ENCODE measurements at places on chromosomes 11 and 22.

DNA sequence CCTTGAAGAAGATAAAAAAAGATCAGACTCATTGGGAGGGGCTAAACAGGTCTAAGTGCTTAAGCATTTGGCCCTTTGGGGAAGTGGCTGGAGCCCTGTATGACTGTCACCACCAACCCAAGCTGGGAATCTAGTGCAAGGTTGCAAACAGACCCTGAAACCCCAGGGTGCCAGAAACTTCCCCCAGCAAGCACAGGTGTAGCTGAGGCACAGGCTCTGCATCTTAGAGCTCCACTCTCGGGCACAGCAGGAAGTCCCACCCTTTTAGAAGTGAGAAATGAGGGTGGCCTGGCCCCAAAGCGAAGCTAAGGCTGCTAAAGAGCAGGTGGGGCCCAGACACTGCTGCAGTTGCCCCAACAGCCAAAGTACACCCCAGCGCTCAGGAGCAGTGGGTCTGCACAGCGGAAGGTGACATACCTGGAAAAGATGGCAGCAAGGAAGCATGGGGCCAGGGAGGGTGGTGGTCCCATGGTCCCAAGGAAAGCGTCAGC lies 5.8 kb upstream of the KDM2A start:
- no peak overlapping the region for H3K4me3 ChIP-seq
- H3K27me3 ChIP-seq = no peaks in the 10 kb centered on the region
- H3K4me1 ChIP-seq = peaks cover 22% of the 10 kb centered on the region
- H3K27ac ChIP-seq = no peak overlapping the region
- DNase-seq = no peak
- no peaks in the 10 kb centered on the region for H3K36me3 ChIP-seq

- peaks cover 10% of the 10 kb centered on the region for H3K4me1 ChIP-seq
- H3K4me3 ChIP-seq = no peak overlapping the region
- no peaks in the 10 kb centered on the region for H3K27me3 ChIP-seq
Observed at GRCh38 chr11:4560467-4560866, 15.5 kb downstream of the OR52M1 start.

GRCh38 chr11:12090061-12090591 lies 20.3 kb upstream of the MICAL2 start:
- no peak overlapping the region for H3K4me3 ChIP-seq
- peak overlapping the region; percentile 59 for H3K27ac ChIP-seq
- no peaks in the 10 kb centered on the region for H3K27me3 ChIP-seq
- DNase-seq = no peak
- H3K36me3 ChIP-seq = no peaks in the 10 kb centered on the region

- H3K27me3 ChIP-seq = peaks cover 24% of the 10 kb centered on the region
- DNase-seq = no peak
- H3K27ac ChIP-seq = no peak overlapping the region
- no peaks in the 10 kb centered on the region for H3K4me1 ChIP-seq
Observed at GRCh38 chr11:111310723-111311122, 12.4 kb downstream of the POU2AF3 start.

DNA sequence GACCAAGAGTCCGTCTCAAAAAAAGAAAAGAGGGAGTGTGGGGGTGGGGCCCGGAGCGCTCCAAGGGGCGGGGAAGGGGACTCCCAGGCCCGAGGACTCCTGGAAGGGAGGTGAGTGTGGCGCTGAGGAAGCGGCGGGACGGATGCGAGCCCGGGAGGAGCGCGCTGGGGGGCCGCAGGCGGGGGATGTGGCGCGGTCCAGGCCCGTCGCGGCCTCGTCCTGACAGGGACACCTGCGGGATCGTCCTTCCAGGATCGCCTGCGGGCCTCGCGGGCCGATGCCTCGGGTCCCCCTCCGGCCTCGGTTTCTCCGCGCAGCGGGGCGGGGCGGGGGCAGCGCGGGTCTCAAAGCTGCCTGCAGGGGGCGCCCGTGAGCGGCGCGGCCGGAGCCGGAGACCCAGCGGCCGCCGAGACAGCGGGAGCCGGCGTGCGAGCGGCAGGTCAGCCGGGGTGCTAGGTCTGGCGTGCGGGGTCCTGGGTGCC lies 3.8 kb upstream of the ADORA2A start:
- H3K4me3 ChIP-seq = peak overlapping the region; percentile 53
- no peak overlapping the region for H3K27ac ChIP-seq
- DNase-seq = no peak
- H3K36me3 ChIP-seq = no peaks in the 10 kb centered on the region

DNA sequence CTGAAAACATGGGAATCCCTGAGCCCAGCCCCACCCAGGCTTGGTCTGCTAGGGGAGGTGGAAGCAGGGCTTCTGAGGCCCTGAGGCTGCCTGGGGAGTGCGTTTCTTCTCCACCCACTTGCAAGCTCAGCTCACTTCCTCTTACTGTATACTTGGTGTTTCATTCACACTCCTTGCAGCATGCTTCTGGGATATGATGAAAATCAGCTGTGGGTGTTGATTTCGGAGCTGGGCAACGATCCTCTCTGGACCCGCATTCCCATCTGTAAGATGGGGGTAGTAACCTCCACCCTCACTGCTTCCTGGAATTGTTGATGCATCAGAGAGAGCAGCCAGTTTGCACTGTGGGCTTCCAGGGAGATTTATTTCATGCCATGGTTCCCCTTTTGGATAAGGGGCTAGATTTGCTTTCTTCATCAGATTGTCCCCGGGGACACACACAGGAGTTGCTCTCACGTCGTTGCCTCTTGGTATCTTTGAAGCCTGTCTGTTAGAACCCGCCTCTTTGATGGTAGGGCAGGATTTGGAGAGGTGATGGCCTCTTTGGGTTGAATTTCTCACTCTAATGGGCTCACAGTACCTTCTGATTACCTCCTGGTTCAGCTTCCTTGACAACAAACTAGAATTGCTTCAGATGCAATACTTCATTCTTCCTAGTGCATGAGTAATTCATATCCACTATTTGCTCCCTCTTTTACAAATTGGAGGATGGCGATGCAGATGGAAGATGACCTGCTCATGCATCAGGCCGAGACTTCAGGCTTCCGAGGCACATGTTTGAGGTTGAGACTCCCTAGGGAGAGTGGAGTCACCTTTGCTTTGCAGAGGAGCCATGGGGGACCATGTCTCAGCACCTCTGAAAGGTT lies 40.4 kb downstream of the BCR start:
- no peak overlapping the region for H3K4me3 ChIP-seq
- peaks cover 67% of the 10 kb centered on the region for H3K4me1 ChIP-seq

DNA sequence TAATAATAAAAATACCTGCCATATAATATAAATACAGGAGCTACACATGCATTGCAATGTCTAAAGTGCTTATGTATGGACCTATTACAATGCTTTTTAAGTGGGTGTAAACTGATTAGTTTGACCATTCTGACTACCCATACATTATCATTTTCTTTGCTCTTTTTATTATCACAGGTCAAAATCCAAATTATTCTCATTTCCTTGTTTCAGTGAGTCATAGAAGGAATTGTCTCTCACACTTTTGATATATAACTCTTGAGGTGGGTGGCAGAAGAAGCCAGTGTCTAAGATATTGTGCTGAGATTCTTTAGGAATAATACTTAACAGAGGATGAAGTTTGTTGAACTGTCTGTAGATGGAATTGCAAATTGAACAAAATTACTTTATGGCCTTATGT lies 35.6 kb downstream of the GAS2 start:
- H3K4me1 ChIP-seq = no peaks in the 10 kb centered on the region
- H3K36me3 ChIP-seq = no peaks in the 10 kb centered on the region
- H3K27me3 ChIP-seq = no peaks in the 10 kb centered on the region
- H3K27ac ChIP-seq = no peak overlapping the region
- no peak overlapping the region for H3K4me3 ChIP-seq

DNA sequence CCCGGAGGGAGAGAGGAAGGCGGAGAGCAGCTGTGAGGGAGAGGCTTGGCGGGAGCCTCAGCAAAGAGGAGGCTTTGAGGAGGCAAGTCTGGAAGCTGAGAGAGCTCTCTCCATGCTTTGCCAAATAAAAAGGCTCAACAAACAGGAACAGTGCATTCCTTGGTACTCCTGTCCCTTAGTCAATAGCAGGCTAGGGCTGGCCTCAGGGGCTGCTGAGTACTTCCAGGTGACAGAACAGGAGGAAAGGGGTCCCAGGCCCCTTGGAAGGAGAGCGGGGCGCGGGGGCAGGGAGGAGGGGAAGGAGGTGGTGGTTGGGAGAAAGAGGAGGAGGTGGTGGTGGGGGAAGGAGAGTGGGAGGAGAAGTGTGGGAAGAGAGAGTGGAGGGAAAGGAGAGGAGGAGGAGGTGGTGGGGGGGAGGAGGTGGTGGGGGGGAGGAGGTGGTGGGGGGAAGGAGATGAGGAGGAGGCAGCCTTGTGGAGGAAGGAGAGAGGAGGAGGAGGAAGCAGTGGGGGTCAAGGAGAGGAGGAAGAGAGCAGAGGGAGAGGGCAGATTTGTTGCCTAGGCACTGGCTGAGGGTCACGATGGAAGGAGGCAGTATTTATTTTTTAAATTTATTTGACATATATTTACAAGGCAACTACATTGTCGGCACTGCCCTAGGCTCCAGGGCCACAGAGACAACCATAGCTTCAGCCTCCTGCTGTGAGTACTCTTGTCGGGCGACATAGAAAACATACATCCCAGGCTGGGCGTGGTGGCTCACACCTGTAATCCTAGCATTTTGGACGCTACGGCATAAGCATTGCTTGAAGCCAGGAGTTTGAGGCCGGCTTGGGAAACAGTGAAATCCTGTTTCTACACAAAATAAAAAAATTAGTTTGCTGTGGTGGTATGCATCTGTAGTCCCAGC lies 74.2 kb upstream of the ZBED5 start:
- no peaks in the 10 kb centered on the region for H3K27me3 ChIP-seq
- no peak for DNase-seq
- peaks cover 31% of the 10 kb centered on the region for H3K4me1 ChIP-seq
- H3K36me3 ChIP-seq = no peaks in the 10 kb centered on the region
- peak overlapping the region; percentile 71 for H3K4me3 ChIP-seq

DNA sequence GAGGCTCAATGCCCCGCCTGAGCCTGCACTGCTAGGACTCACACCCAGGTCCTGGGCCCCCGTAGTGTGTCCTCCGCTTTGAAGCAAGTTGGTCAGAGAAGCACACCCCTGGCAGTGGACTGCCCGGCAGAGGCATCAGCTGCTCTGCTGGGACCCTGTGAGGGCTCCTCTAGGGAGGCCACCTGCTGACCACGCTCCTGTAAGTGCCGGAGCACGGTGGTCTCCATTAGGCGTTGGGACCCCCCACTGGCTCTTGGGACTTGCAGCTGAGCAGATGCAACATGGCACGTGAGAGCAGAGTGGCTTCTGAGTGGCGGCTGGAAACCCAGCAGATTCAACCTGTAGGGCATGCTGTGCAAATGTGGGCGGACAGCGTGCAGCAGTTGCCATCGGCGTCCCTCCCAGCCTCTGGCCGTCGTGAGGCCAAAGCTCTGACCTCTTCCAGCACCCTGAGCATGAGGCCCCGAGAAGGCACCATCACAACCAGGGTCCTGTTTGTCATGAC lies 16.9 kb downstream of the MRGPRG start:
- H3K4me3 ChIP-seq = no peak overlapping the region
- no peak overlapping the region for H3K27ac ChIP-seq
- peaks cover 64% of the 10 kb centered on the region for H3K27me3 ChIP-seq
- peak; percentile 44 for DNase-seq
- H3K36me3 ChIP-seq = no peaks in the 10 kb centered on the region

- H3K4me3 ChIP-seq = no peak overlapping the region
- no peak overlapping the region for H3K27ac ChIP-seq
- no peaks in the 10 kb centered on the region for H3K36me3 ChIP-seq
- H3K27me3 ChIP-seq = peaks cover 87% of the 10 kb centered on the region
- DNase-seq = peak; percentile 62
Observed at GRCh38 chr11:17735818-17736578, 1.4 kb downstream of the KCNC1 start.

Measured in suprapubic skin (tissue), 4 donors.